ENCODE measurements at places on chromosomes 16 and 17.

- DNase-seq: no peak
These were observed 146.7 kb upstream of the SHISA6 start for GRCh38 chr17:11094331-11094730.

- no peak for DNase-seq
These were observed 50.9 kb upstream of the PABPN1L start for GRCh38 chr16:88917146-88917914.

GRCh38 chr17:80924807-80925610 is 66.6 kb upstream of the CHMP6 start:
- no peak for DNase-seq

- DNase-seq: peak; percentile 21
These were observed 55.8 kb downstream of the MYH13 start for GRCh38 chr17:10316801-10317542.

GRCh38 chr17:2049333-2050299 is 5.3 kb upstream of the HIC1 start:
- DNase-seq: peak; percentile 91

DNA sequence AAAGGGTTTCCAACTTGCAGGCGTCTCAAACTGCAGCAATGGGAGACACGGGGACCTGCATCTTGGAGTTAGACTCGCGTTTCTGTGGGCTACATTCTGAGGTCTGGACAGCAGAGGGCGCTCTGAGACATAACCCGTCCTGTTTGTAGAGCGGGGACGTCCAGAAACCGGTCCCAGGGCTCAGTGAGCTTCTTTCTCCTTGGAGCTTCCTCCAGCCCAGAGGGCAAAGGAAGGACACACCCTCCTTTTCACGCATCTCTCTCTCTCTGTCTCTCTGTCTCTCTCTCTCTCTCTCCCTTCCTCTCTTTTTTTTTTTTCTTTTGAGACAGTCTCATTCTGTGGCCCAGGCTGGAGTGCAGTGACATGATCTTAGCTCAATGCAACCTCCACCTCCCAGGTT is 19.8 kb downstream of the COX4I1 start:
- no peak for DNase-seq

GRCh38 chr17:49610883-49611584 is 35.4 kb downstream of the NXPH3 start:
- DNase-seq: no peak

- DNase-seq: no peak
These were observed 8.8 kb downstream of the STX1B start for GRCh38 chr16:31001507-31002249.

GRCh38 chr17:33653399-33653788 is 360.3 kb upstream of the ASIC2 start:
- no peak for DNase-seq

DNA sequence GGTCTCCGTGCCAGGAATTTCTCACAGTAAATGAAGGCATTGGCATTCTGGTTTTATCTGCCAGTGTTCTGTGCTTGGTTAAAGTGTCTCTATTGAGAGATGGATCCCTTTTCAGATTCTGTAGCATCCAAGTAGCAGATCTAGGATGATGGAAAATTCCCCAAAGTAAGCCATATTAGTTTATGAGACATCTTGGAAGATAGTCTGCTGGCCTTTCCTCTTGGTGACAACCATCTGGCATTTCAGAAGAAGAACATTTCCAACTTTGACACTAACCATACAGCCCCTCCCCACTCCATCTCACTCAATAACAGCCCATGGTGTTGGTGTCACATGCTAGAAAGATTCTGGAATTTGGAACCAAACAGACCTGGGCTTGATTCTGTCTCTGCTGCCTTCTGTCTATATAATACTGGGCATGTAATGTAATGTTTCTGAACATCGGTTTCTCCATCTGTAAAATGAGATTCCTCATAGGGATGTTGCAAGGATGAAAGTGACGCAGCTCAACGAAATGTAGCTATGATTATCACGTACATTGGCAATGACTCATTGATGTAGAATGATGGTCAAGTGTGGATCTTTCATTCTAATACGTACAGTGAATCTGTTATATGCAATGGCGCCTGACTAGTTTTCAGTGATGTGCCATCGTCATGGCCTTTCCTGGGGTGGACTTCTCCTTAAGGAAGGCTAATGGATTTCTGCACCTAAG is 32.6 kb upstream of the PIRT start:
- no peak for DNase-seq

- DNase-seq: no peak
These were observed 359.7 kb downstream of the CDH11 start for GRCh38 chr16:64762211-64762610.

GRCh38 chr17:81902653-81903414 is 796 bp downstream of the NPB start:
- DNase-seq: no peak

- DNase-seq: no peak
These were observed 40.3 kb upstream of the GNG13 start for GRCh38 chr16:840561-841454.

DNA sequence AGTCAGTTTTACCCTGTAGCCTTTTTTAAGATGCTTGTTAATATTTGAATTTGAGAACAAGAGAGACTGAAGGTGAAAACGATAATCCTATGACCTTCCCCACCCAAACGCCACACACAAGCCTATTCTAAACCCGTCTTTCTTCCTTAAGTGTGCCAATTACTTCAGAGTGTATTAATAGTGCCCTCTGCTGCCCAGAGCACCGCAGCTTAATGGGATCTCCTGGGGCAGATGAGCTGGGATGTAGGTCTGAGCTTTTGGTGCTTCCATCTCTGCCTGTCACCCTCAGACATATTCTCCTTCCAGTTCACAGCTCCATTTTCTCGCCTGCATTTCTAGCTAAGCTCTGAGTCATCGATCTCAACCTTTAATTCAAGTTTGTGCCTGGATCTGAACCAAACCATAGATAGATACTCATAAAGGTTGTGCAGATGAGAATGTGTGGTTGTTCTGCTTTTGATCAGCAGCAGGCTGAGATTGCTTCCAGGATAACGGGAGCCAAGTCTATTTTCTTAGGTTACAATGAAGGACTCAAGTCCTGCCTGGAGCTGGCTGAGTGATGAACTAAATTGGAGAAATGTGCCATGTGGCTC is 46.4 kb upstream of the CDH13 start:
- DNase-seq: no peak

DNA sequence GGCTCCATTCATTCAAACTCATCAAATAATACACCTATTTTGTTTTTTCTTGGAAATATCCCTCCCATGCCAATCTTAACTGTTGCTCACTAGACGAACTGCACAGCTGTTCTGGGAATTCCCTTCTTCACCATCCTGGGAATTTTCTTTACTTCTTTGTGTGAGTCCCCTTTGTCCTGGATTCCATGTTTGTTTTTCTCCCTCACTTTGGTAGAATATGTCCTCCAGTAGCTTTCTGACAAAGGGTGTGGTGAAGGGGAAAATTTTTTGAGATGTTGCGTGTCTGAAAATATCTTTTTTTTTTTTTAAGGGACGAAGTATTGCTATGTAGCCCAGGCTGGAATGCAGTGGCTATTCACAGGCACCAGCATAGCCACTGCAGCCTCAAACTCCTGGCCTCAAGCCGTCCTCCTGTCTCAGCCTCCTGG is 17.2 kb upstream of the UTP6 start:
- DNase-seq: no peak

DNA sequence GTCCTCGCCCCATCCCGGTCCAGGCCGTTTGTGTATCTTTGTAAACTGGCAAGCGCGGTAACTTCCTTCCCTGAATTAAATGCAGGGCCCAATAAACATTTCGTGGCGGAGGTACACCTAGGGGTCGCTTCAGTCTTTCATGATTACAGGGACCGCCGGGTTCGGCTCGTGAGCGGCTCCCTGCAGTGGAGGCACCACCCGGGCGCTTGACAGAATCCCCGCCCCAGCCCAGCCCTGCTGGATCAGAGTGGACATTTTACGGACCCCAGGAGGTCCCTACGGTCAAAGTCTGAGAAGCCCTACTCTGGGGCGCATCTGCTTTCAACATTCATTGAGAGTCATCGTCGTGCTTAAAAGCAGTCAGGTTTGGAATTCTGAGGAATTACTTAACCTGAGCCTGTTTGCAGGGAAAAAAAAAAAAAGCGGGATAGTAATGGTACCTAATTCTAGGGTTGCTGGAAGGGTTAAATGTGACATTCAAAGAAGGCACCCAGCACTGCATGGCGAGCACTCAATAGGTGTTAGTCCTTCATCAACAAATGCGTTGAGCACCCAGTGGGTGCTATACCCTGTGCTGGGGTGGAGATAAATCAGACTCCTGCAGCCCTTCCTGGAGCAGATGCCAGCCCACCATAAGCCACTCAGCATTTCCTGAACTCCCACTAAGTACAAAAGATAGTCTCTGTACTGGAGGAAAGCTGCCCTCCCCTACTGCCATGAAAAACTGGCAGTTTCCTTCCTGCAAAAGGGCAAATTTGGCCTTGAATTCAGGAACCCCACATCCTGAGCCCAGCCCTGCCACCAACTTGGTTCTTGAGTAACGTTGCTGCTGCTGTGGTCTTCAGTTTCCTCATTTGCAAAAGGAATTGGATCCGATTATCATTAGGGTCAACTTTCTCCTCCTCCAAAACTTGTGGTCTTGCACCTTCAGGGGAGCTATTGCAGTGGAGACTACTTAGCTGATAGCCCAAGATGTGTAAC is 658 bp upstream of the DUSP3 start:
- no peak for DNase-seq

DNA sequence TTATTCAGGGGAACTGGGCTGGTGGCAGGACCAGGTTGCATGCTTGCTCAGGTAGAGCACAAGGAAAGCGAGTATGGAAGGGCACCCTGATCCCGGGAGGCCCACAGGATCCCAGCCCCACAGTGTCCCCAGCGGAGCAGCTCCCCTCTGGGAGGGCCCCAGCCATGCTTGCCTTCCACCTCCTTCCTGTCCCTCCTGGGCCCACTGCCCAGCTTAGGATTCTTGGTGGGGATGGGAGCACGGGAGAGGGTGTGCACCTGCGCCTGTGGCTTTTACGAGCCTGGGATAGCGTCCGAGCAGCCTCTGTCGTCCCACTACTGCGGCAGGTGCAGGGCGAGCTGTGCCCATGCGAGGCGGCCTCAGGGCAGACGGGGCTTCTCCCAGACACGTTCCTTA is 114.5 kb downstream of the BANP start:
- DNase-seq: no peak

DNA sequence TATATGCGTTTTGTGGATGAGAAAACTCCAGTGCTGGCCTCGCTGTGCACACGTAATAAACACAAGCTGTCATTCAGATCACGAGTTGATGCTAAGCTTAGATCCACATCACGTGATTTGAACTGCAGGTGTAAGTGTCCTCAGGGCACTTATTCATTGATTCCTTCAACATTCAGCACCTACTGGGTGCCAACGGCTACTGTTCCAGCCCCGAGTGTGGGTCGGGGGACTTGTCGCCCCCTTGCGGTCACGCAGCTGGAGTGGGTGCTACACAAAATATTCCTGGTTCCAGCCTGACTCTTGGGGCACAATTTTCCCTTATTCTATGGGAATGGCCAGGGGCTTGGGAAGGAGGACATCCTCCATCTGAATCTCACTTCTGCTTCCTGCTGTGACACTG is 29.9 kb upstream of the GINS2 start:
- DNase-seq: peak; percentile 35

DNA sequence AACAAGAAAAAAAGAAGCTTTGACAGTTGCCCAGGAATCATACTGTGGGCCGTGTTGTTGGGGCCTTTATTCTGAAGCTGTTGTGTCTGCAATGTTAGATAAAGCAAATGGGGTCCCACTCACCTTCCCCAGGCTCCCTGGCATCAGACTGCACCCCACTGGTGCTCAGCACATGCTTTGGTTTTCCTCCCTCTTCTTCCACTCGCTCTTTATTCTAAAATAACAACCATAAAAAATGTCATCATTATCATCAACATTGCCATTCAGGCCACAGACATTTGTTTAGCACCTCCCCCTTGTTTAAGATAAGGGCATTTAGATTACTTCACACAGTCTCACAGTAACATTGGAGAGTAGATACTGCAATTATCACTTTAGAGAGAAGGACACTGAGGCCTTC is 8.2 kb downstream of the MYLK3 start:
- no peak for DNase-seq

DNA sequence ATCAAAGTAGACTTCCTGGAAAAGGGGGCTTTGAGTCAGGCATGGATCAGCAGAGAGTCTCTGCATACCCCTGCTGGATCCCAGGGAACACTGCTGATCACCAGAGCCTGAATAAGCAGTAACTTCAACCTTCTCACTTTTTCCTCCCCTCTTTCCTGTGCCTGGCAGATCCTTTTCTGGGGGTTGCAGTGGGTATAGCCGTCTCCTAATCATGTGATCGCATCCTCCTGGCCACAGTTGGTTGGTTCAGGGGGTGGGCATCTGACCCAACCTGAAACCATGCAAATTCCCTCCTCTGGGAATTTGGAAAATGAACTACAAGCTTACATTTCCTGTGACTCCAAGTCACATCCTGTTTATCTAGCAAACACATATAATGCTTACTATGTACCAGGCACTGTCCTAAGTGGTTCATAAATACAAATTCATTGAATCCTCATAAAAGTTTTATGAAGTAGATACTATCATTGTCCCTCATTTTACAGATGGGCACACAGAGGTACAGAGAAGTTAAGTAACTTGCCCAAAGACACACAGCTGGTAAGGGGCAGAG is 120.3 kb downstream of the AXIN2 start:
- no peak for DNase-seq

DNA sequence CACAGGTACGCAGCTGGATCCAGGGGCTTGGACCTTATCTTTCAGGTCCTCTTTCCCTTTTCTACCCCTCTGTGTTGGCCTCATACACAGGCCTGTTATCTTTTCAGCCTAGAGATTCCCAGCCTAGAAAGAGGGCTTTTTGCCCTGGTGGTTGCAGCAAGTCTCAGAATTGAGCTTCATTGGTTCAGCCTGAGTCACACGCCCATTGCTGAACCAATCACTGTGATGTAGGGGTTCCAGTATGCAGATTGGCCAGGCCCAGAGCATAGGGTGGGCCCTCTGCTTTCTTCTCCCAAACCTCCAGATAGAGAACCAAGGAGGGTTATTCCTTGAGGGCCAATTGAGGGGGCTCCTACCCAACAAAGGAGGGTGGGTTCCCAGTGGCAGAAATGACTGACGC is 32.8 kb downstream of the GPT2 start:
- no peak for DNase-seq

DNA sequence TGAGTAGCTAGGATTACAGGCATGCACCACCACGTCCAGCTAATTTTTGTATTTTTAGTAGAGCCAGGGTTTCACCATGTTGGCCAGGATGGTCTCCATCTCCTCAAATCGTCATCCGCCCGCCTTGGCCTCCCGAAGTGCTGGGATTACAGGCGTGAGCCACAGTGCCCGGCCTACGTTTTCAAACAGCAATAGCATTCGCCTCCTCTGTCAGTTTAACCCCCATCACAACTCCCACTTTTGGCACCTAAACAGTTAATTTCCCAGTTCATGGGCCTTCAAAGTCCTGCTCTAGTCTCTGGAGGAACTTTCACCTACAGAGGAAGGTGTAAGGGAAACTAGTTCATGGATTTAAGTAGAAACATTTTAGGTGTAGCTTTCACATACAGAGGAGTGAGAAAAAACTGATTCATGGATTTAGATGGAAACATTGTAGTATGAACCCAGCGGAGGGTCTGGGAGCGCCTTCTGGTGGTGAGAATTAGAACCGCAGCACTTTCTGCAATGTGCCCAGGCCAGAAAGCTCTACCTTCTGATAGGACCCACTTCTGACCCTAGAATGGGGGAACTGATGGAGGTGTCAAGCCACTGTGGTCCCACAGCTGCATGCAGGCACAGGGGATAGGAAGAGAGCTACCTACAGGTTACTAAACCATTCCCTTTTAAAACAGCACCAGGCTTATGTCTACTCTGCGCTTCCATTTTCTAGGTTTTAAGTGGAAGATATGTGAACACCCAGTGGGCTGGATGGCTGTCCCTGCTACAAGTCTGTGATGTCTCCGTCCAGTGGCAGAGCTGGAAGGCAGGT is 12.0 kb upstream of the MEOX1 start:
- DNase-seq: no peak

- no peak for DNase-seq
These were observed 195.5 kb downstream of the FTO start for GRCh38 chr16:53899431-53899830.
